ENCODE measurements at places on chromosomes 6 and 20. TPM values are rescaled to one million over a fixed set of nuclear protein-coding genes. Genes with fewer than 3 reads are reported as not detected.

ADGRF5 gene
- total RNA-seq, result not detected

PAK1IP1 gene
- 25.3 TPM for total RNA-seq

DPPA5 gene
- not detected for total RNA-seq

FGD2 gene
- not detected for total RNA-seq

CCM2L gene
- not detected for total RNA-seq

TMEM244 gene
- 0.83 TPM for total RNA-seq

ZNF831 gene
- total RNA-seq, result not detected

DDX43 gene
- not detected for total RNA-seq

AK9 gene
- total RNA-seq, result 13.0 TPM

FOXS1 gene
- total RNA-seq, result 0.99 TPM

GGTLC1 gene
- not detected for total RNA-seq

MUC22 gene
- total RNA-seq, result not detected

TREM2 gene
- not detected for total RNA-seq

EYS gene
- not detected for total RNA-seq

TPX2 gene
- total RNA-seq, result 10.5 TPM

XKR7 gene
- total RNA-seq, result not detected

TOX2 gene
- 0.70 TPM for total RNA-seq

SLC35D3 gene
- total RNA-seq, result not detected

SYNGAP1 gene
- total RNA-seq, result 2.8 TPM

SERAC1 gene
- 13.4 TPM for total RNA-seq

GABRR1 gene
- total RNA-seq, result not detected

ATP6V1G2 gene
- total RNA-seq, result 8.5 TPM

FYN gene
- 165 TPM for total RNA-seq

BPI gene
- not detected for total RNA-seq

ATXN1 gene
- 83.3 TPM for total RNA-seq

SLC12A5 gene
- not detected for total RNA-seq

METTL24 gene
- not detected for total RNA-seq

HLA-DQA2 gene
- not detected for total RNA-seq

SLC13A3 gene
- 0.59 TPM for total RNA-seq

TCP11 gene
- total RNA-seq, result not detected

SNAP25 gene
- total RNA-seq, result 0.64 TPM

HLA-DQB1 gene
- not detected for total RNA-seq

CRYBG1 gene
- total RNA-seq, result 2.2 TPM

WFDC10B gene
- total RNA-seq, result not detected

ARFGEF3 gene
- total RNA-seq, result 0.05 TPM

PRDM13 gene
- total RNA-seq, result not detected

EDN3 gene
- total RNA-seq, result not detected

SPATS1 gene
- not detected for total RNA-seq

NFATC2 gene
- 0.10 TPM for total RNA-seq

GSTA3 gene
- not detected for total RNA-seq

SLC35F1 gene
- total RNA-seq, result not detected

NRN1 gene
- total RNA-seq, result 79.4 TPM

IPCEF1 gene
- total RNA-seq, result not detected

HNF4A gene
- total RNA-seq, result not detected

GHRH gene
- total RNA-seq, result not detected

FAM209B gene
- not detected for total RNA-seq

PI16 gene
- total RNA-seq, result not detected

ESR1 gene
- 0.83 TPM for total RNA-seq
